Neural progenitor cell (in vitro differentiated cells): ENCODE measurements at places on chromosomes 11 and 22.

DNA sequence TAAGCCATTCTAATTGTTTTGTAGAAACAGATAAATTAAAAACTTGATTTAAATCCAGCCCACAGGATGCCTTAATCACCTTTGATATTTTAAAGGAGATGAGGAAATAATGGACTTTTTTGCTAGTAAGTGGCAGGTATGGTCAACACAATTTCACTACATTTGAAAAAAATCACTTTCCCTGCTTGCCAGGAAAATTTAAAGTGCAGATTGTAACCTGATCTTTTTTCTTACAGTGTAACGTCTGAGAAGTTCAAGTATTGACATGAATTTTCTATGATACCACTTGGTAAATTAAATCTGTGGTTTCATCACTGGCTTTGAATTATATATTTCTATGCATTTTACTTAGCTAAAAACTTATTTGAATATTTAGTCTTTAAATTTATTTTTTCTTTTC is 65.3 kb downstream of the ARHGEF12 start:
- no peak for DNase-seq

DNA sequence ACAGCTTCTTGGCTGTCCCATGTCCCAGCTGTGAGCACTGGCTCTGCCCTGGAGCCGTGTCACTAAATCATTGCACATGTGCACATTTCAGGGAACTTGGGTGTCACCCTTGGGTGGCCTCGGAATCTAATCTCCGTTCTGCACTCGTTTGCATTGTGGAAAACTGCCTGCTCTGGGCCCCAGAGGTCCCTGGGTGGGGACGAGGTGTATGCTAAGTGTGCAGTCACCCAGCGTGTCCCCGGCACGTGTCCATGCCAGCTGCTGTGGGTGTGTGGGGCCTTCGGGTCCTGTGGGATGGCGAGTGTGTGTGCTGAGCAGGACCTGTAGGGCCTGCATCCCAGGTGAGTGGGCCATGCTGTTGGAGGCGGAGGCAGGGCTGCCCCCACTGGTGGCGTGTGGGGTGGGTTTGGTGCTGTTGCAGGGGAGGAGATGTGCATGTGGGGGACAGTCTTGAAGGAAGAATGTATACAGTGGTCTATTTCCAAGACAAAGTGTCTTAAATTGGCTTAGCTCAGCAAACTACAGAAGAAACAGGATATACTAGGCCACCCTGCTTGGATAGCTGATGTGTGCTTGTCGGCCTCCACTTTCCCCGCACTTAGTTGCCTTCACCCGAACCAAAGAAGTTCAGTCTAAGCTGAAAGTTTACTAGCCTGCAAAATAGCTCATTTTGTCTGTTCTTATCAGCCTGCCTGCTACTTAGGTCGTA is 14.6 kb downstream of the TANGO2 start:
- DNase-seq, result no peak

- DNase-seq, result no peak
Observed at GRCh38 chr22:19962909-19963806, 21.5 kb upstream of the TXNRD2 start.

DNA sequence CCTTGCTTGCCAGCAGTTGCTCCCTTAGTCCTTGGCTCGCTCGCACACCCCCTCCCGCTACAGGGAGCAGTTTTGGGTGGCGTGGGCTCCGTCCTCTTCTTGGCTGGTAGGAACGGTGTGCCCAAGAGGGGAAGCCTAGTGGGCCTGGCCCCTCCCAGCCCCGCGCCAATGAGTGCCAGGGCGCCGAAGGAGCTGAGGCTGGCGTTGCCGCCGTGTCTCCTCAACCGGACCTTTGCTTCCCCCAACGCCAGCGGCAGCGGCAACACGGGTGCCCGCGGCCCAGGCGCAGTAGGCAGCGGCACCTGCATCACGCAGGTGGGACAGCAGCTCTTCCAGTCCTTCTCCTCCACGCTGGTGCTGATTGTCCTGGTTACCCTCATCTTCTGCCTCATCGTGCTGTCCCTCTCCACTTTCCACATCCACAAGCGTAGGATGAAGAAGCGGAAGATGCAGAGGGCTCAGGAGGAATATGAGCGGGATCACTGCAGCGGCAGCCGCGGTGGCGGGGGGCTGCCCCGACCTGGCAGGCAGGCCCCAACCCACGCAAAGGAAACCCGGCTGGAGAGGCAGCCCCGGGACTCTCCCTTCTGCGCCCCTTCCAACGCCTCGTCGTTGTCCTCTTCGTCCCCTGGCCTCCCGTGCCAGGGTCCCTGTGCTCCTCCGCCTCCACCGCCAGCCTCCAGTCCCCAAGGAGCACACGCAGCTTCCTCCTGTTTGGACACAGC is 1.6 kb downstream of the C11orf87 start:
- DNase-seq, result peak; percentile 20

DNA sequence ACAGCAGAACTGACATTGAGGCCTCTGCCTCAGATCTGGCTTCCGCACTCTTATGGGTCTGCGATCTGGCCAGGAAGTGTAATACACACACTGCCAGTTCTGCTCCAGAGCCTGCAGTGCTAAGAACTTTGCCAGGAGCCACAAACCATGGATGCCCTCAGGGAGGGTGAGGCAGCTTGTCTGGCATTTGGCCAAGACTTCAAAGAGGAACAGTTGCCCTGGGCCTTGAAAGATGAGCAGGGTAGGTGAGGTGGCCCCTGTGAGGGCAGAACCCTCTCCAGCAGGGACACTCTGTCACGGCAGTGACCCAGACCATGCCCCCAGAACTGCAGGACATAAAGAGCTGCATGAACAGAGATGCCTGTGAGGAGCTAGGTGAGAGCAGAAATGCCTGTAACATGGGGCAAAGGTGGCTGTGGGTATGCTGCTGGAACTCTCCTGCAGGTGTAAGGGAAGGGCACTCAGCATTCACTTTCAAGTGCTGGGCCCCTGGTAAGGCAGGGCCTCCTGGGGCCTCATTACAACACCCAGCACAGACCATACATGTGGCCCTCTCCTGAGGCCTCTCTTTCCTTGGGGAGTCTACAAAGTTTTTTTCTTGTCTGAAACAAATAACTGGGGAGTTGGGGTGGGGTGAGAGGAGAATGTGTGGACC is 47.3 kb downstream of the NEU3 start:
- DNase-seq, result no peak

DNA sequence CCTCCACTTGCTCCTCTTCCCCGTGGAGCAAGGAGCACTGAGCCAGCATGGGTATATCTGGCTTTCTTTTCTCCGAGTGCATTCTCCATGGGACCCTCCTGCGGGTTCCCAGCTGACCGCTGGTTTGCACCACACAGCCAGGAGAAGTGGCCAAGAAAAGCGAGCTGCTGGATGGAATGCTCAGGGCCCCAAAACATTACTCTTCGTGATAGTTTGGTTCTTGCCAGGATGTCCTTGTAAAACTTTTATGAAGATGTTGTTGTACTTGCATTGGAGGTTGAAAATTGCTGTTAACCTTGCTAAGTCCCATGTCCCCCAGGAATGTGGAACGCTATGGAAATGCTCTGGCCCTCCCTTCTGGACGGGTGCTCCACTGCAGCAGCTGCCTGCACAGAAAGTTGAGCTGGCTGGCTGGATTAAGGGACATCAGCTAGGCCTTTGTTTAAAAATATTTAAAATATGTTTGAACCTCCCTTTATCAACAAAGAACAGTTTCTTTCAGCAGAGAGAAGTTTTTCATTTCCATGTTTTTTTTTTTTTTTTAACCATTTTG is 68.7 kb downstream of the ZNRF3 start:
- peak; percentile 59 for DNase-seq

- DNase-seq, result peak; percentile 78
Observed at GRCh38 chr11:101860696-101861427, 53.9 kb upstream of the CEP126 start.

- DNase-seq, result no peak
Observed at GRCh38 chr11:4065601-4066377, 28.8 kb upstream of the RRM1 start.

DNA sequence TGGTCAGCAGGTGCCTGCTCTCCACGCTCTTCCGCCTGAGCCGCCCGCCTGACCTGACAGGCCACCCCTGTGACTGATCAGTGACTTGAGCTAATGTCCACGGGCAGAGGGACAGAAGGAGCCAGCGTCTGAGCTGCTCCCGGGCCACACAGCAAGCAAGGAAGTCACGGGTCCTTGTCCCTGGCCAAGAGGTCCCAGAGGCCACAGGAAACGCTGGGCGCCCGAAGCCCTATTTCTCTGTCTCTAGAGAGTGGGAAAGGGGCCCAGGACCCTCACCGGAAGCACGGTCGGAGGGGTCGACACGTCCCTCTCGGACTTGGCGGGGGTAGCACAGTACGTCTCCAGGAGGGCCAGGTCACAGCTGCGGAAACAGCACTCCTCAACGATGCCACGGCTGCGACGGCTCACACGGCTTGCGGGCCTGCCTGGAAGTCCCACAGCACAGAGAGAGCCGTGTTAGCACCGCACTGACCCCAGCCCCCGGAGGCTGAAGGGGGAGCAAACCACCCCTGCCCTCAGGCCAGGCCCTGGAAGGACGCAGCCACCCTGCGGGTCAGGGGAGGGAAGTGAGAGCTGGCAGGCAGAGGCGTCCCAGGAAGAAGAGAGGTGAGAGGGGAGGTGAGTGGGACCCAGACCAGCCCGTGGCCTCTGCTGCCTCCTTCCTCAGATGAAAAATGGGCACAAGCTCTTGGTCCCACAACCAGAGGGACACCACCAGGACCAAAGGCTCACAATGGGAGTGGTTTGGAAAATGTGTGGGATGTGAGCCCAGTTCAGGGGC is 5.8 kb downstream of the IGF2 start:
- no peak for DNase-seq
